ENCODE measurements at places on chromosomes 4 and X. TPM values are rescaled to one million over a fixed set of nuclear protein-coding genes. Genes with fewer than 3 reads are reported as not detected.

DNA sequence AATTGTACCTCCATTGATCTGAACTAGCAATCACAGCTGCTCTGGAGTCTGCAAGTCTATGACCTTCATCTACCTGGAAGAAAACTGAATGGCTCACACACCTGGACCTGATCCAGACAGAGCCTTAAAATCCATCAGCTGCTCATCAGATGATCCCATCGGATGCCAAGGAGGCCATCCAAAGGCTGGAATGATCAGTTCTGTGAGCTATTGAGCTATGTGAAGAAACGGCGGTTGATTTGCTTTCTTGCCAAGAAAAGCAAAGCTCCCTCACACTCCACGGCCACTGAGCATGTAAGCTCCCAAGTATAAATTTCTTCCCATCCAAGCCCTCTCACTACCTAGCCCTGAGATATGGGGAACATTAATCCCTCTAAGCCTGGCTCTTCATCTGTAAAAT, 63.1 kb downstream of the RELL1 start:
- no peak for DNase-seq
- H3K36me3 ChIP-seq: peaks cover 23% of the 10 kb centered on the region
- no peak overlapping the region for H3K27ac ChIP-seq
- no peaks in the 10 kb centered on the region for H3K4me1 ChIP-seq

DNA sequence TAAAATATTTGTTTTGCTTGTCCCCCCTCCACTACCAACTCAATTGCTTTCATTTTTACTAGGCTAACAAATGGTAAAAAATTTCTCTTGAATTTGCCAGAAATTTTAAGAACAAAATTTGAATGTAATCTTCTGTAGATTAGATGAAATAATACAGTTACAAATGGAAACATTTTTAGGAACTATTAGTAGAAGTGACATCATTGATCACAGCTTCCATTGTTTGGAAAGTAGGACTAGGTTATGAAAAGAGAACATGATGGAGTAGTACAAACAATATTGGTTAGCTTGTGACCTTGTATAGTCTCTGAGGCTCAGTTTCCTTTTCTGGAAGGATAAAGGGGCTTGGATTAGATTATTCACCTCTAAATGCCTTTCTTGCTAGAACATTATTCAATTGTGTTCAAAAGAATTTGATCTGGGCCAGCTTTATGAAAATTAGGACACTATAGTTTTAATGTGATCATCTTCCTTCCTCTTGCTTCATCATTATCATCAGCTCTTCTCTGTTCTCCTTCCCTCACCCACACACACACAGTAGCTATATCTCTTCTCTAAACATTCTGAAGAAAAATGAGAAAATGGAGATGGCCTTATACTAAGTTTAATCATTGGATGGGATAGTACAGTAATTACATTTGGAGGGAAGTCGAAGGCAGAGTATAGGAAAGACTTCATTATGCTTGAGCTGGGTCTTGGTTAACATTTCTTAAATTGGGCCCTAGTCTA, 9.9 kb downstream of the MTMR1 start:
- no peaks in the 10 kb centered on the region for H3K27me3 ChIP-seq
- H3K4me1 ChIP-seq: peaks cover 28% of the 10 kb centered on the region
- DNase-seq: no peak
- H3K27ac ChIP-seq: peak overlapping the region; percentile 35
- peaks cover 40% of the 10 kb centered on the region for H3K36me3 ChIP-seq

- H3K4me1 ChIP-seq: no peaks in the 10 kb centered on the region
- H3K4me3 ChIP-seq: no peak overlapping the region
- H3K27me3 ChIP-seq: no peaks in the 10 kb centered on the region
- no peak for DNase-seq
Observed at GRCh38 chr4:23654791-23655190, 235.1 kb downstream of the PPARGC1A start.

TASL gene
- total RNA-seq: 7.0 TPM

DNA sequence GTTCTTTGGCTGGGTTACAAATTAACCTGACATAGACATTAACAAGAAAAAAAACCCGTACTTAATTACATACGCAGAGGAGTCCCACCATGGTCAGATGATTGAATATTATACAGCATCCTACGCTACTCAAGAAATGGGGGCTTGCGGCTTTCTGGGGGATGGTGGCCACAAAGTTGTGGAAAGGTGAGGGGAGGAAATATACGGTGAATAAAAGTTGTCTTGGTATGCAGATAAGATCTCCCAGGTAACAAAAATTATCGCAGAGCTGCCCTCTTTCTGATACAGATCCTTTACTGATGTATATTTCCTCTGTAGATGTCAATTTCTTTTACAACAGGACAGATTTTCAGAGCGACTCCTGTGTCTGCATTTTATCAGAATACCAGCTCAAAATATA, 890 bp downstream of the DCAF16 start:
- no peaks in the 10 kb centered on the region for H3K27me3 ChIP-seq
- H3K27ac ChIP-seq: peak overlapping the region; percentile 95
- H3K4me1 ChIP-seq: peaks cover 74% of the 10 kb centered on the region

BRS3 gene
- total RNA-seq: not detected
